ENCODE measurements at places on chromosomes 12 and 14.

- DNase-seq, result no peak
Measured at GRCh38 chr12:94148739-94149118, 352 bp downstream of the PLXNC1 start.

- no peak for DNase-seq
Measured at GRCh38 chr14:31785574-31785973, 224.4 kb downstream of the NUBPL start.

- DNase-seq, result no peak
Measured at GRCh38 chr14:106419376-106419965, 893.1 kb downstream of the TMEM121 start.

DNA sequence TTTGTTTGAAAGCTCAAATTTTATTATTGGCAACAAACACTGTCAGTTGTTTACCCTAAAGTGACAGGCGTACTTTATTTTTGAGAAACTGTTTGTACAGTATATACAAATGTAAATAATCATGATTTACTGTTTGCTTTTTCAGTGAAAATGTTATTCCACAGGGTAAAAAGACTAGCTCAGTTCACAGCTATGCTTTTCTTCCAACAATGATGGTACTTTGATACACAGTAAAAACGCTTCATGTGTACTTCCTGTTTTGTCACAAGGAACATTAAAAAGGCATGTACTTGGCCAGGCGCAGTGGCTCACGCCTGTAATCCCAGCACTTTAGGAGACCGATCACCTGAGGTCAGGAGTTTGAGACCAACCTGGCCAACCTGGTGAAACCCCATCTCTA, 53.7 kb downstream of the MON2 start:
- DNase-seq, result no peak

DNA sequence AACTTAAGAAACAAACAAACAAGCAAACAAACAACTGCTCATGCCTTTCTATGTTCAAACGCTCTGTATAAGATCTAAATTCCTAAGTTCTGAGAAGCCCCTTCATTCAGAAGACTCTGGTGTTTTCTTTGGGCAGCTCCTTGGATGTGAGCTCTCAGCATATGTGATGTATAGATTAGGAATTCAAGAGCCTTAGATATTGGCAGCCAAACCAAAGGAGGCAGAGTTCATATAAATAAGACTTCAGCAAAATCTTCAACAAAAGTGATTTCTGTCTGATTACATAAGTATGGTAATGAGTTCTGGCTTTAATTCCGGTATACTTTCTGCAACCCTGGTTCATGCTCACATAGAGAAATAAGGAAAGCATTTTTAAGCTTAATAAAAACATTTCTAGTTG, 145.6 kb downstream of the DYRK2 start:
- no peak for DNase-seq

- DNase-seq, result no peak
Measured at GRCh38 chr14:104757238-104757585, 4.3 kb downstream of the SIVA1 start.

- DNase-seq, result no peak
Measured at GRCh38 chr14:23147676-23148075, 28.6 kb upstream of the CEBPE start.

GRCh38 chr12:56375598-56376434, 13.2 kb upstream of the APOF start:
- DNase-seq, result no peak

- DNase-seq, result no peak
Measured at GRCh38 chr14:36223558-36223957, 47.0 kb upstream of the PTCSC3 start.

GRCh38 chr12:45849289-45849688, 119.8 kb downstream of the ARID2 start:
- no peak for DNase-seq

DNA sequence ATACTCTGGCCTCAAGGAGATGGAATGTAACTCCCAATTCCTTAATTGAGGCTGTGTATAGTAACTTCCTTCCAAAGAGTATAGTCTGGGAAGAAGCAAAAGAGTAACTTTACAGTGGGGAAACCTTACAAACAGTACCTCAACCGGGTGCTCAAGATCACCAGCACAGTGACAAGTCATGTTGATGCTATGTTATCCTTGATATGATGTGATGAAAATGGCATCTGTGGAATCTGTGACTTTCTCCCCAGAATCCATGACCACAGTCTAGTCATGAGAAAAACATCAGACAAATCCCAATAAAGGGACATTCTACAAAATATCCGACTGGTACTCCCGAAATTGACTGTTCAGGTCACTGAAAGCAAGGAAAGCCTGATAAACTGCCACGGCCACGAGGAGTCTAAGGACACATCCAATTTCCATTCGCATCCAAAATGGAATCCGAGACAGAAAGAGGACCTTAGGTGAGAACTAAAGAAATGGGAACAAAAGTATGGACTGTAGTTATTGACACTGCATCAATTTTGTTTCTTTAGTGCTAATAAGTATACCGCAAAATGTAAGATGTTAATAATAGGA, 97.3 kb upstream of the FRMD6 start:
- no peak for DNase-seq

DNA sequence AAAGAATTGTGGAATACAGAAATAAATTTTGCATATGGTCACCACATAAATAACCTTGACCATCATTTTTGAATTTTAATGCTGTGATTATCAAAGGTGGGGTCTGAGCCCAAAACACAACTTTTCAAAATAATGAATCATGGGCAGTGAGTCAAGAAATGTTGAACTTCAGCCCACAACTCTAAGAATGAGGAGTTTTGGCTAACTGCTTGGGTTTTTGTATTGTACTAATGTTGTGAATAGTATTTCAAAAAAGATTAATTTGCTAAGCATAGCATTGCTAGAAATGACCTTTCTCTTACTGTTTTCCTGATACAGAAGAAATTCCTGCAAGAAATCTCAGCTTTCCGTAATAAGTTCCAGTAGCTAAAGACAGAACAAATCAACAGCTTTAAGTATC, 24.4 kb upstream of the YARS2 start:
- no peak for DNase-seq

- no peak for DNase-seq
Measured at GRCh38 chr12:29781188-29781587, 2.6 kb downstream of the TMTC1 start.

DNA sequence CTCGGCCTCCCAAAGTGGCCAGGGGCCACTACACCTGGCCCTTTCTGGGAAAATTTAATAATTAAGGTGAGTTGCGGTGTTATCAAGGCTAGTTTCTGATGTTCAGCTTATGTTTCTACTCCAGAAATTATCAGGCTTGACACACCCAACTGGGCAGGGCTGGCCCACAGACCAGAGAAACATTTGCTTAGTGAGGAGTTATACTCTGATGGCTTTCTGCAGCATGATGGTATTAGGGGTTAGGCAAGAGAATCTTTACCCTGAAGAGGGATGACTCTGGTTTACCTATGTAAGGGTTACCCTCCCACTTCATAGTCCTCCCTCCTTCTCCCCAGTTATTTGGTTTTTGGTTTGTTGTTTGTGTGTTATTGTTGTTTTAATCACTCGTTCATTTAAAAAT, 24.5 kb upstream of the HECTD1 start:
- DNase-seq, result no peak

- DNase-seq, result no peak
Measured at GRCh38 chr14:97120204-97120603, 323.0 kb downstream of the VRK1 start.

GRCh38 chr12:116545144-116545543, 14.0 kb upstream of the MAP1LC3B2 start:
- DNase-seq, result no peak

DNA sequence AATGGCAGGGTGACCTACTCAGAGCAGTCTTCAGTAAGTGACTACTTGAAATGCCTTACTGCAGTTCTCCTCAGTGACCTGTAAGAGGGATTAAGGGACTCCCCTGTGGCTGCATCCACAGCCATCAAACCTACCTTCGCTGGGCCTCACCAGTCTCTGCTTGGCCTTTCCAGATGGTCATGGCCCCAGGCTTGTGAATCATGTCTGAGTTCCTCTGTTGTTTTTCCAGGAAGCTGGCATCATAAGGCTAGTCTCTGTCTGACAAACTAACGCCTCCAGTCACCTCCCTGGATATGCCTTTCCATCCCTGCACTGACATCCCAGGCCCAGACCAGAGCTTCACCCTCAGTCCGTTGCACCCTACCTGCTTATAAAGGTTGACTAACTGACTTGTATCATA, 14.0 kb downstream of the RNASE2 start:
- no peak for DNase-seq

DNA sequence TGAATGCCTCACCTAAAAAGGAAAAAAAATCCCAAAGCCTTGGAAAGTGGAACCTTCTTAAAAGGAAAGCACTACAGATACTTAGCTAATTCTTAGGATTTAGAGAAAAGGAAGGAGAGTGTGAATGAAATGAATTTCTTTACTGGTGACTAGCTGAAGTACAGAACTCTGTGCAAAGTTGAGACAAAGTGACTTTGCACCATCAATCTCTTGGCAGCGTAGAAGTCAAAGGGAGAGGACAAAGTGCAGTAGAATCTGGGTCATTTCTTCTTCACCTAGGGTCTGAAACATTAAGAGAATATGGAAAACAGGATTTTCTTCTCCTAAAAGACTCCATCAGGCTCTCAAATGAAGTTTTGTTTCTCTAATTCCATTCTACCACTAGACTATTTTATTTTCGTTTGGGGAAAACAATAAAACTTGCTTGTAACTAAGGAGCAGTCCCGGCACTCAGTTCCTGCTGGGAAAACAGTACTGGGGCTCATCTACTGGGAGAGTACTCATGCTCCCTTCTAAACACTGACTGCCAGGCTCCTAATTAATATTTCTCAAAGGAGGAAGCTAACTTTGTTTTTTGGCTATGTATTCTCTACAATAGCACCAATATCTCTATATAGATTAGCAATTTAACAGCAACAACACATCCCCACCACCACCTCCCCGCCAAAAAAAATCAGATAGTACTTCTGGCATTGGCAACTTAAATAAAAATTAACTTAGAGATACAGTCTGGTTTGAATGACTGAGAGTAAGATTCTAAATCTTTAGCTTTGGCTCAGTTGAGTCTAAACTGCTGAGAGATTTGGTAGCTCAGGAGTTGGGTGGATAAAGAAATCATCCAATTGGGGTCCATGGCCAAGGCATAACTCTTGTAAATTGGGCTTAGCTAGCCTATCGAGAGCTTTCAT, 110.7 kb downstream of the SLC15A5 start:
- no peak for DNase-seq

GRCh38 chr14:78363008-78363407, 192.8 kb downstream of the NRXN3 start:
- no peak for DNase-seq

DNA sequence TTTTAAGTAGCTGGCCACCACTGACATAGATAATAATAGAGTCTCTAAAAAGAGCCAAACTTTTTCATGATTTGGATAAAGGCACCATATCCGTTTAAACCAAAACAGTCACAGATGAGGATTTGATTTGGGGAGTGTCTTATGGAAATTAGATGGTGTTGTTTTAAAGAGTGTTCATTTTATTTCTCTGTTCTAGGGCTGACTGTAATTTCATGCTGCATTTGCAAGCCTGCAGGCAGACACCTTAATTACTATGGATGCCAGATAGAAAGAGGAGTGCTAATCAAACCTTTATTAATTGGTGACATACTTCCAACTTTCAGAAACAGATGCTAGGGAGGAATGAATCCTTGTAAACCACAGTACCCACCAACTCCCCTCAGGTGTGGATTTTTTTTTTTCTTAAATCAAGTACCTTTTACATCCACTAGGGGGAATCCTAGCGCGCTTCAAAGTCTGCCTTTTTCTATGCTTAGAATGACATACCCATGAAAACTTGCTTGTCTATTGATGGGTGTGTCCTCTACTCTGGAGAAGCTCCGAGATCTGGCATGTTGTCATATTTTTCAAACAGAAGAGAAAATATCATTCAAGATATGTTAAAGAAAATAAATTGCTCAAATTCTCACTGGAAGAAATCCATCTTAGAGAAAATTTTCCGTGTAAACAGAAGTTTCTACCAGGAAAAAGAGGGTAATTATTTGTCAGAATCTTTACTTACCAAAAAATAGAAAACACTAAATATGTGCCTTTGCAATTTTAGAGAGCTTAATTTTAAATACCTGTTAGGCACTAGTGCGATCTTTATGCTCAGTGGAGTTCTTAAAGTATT, 14.2 kb upstream of the PLXNC1 start:
- no peak for DNase-seq

- no peak for DNase-seq
Measured at GRCh38 chr14:67892466-67893100, 73.0 kb downstream of the RAD51B start.

DNA sequence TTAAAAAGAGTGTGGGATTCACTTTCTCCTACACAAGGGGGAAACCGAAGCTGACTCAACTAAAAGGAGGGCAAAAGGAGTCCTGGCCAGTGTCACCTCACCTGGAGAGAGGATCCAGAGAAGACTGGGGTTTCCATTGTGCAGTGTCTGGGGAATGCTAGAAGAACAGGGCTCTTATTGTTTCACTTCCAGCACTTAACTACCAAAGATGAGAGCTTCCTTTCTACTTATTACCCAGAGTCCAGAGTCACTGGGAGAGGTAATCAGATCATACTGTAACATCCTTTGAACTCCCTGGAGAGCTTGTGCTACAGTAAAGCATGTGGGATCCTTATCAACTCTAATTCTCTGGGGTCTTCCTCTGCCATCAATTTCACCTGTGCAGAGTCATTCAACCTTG, 148.4 kb upstream of the BCL2L14 start:
- no peak for DNase-seq

GRCh38 chr14:91272341-91273272, 28.1 kb upstream of the GPR68 start:
- no peak for DNase-seq

- no peak for DNase-seq
Measured at GRCh38 chr12:54388237-54389133, 4.0 kb upstream of the ZNF385A start.

- no peak for DNase-seq
Measured at GRCh38 chr12:26632756-26633155, 200.2 kb downstream of the ITPR2 start.

- DNase-seq, result no peak
Measured at GRCh38 chr12:49974231-49974675, 1.5 kb downstream of the AQP6 start.

- DNase-seq, result no peak
Measured at GRCh38 chr14:72172049-72172448, 239.8 kb downstream of the RGS6 start.

- no peak for DNase-seq
Measured at GRCh38 chr14:34064349-34064748, 113.5 kb upstream of the EGLN3 start.

- DNase-seq, result no peak
Measured at GRCh38 chr14:67426161-67426560, 14.2 kb upstream of the PLEK2 start.

GRCh38 chr12:131213896-131214442, 260.3 kb downstream of the ADGRD1 start:
- no peak for DNase-seq

DNA sequence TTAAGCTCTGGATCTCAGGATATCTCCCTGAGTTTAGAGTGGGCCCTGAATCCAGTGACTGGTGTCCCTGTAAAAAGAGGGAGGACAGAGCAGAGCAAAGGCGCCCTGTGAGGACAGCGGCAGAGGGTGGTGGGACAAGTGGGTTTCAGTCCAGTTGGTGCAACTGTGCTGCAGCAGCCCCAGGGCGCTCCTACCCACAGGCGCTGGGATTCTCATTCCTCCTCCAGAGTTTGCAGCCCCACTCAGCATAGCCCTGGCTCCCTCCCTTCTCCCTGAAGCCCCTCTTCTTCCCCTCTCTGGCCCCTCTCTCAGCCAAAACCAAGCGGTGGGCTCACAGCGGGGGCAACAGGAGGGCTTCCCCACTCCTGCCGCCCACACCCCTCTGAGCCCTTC, 1.6 kb downstream of the TMEM179 start:
- no peak for DNase-seq

- no peak for DNase-seq
Measured at GRCh38 chr12:115037830-115038229, 353.9 kb upstream of the TBX3 start.

Data from activated CD8-positive, alpha-beta memory T cell treated with anti-CD3 and anti-CD28 coated beads for 24 hours (primary cell).